ENCODE measurements at places on chromosomes 7 and 10. TPM values are rescaled to one million over a fixed set of nuclear protein-coding genes. Genes with fewer than 3 reads are reported as not detected.

DNA sequence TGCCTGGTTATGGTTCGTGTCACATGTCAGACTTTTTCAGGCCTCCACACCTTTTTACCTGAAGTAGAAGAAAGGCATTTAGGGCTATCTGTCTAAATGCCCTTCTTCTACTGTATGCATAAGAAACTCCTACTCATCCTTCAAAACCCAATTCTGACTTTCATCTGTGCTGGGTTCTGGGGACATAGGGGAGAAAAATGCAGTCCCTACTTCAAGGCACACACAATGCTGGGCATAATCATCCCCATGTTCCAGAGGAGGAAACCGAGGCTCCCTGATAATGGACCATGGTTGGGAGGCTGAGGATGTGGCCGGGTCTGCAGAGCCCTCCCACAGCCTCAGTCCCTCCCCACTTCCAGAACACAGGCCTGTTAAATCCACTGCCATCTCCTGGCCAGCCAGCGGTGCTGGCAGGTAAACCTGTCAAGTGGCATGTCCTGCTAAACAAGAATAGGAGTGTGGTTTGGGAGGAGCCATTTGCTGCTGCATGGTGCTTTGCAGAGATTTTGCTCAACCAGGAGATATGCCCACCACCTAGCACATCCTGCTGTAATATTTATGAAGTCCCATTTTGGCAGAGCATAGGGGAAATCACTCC lies 32.0 kb downstream of the GRID1 start:
- DNase-seq = no peak

DNA sequence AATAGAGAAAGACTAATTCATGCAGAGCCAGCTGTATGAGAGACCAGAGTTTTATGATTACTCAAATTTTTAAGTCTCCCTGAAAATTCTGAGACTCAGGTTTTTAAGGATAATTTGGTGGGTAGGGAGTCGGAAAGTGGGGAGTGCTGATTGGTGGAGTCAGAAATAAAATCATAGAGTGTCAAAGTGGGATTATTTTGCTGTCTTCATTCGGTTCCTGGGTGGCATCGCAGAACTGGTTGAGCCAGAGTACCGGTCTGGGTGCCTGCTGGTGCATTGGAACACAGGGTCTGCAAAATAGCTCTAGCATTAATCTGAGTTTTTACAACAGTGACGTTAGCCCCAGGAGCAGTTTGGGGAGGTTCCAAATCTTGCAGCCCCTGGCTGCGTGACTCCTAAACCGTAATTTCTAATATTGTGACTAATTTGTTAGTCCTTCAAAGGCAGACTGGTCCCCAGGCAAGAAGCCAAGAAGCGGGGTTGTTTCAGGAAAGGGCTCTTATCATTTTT lies 32.4 kb downstream of the GPRIN2 start:
- DNase-seq = peak; percentile 98

Gene AKR1D1
- not detected for total RNA-seq

- DNase-seq = no peak
Measured at GRCh38 chr10:101330631-101331225, 23.2 kb upstream of the BTRC start.

DNA sequence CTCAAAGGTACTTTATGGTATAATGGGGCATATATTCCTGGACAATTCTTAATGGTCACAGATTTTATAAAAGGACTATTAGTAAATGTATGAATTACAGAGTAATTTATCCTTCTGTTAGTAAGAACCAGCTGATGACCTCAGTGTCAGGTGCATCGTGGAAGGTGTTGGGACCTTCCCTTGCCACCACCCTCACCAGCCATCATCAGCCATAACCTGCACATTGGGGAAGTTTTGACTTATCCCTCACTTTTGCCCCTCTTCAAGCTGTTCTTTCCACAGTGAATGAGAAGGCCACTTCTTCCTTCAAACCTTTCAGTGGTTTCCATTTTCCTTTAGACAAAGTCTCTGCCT lies 52.2 kb downstream of the FIGNL1 start:
- no peak for DNase-seq

DNA sequence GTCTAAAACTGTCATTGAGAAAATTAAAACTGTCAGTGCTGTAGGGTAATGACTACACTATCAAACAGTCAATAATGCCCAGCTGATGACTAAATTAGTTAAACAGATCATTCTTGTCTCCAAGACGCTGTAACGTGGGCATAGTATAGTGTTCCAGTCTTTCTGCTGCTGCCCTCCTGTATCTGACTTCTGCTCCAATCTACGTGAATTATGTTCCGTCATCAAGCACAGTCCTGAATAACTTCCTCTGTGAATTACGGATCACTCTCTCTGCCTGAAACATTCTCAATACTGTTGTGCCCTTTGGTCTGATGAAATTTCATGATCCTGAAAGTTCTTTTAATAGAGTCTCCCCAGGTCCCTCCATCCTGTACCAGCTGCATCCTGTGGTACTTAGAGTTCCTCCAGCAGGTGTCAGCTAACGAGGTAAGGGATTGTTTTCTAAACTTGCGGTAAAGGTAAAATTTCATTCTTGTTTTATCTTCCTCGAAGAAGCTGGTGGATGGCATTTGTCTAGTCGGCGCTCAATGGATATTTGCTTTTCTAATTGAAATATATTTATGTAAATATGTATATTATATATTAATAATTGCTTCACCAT lies 393.5 kb upstream of the ADARB2 start:
- no peak for DNase-seq

- DNase-seq = no peak
Measured at GRCh38 chr7:80008039-80008438, 126.6 kb upstream of the GNAI1 start.

- no peak for DNase-seq
Measured at GRCh38 chr10:11114269-11114668, 96.6 kb downstream of the CELF2 start.

DNA sequence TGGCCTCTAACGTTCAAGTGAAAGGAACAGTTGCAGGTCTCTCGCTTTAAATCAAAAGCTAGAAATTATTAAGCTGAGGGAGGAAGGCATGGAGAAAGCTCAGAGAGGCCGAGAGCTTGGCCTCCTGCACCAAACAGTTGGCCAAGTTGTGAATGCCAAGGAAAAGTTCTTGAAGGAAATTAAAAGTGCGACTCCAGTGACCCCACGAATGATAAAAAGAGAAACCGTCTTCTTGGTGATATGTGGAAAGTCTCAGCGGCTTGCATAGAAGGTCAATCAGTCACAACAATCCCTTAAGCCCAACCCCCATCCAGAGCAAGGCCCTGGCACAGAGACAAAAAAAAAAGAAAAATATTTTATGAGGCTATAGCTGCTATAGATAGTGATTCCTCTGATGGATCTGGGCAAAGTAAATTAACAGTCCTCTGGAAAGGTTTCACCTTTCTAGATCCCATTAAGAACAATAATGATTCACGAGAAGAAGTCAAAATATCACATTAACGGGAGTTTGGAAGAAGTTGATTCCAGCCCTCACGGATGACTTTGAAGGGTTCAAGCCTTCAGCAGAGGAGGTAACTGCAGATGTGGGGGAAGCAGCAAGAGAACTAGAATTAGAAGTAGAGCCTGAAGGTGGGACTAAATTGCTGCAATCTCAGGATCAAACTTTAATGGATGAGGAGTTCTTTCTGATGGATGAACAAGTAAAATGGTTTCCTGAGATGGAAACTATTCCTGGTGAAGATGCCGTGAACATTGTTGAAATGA lies 42.5 kb upstream of the INPP5A start:
- DNase-seq = no peak

GRCh38 chr7:140656548-140657515 lies 15.9 kb upstream of the ADCK2 start:
- peak; percentile 35 for DNase-seq

GRCh38 chr10:23088609-23089008 lies 6.8 kb upstream of the MSRB2 start:
- DNase-seq = no peak

GRCh38 chr7:5001003-5001402 lies 42.0 kb upstream of the MMD2 start:
- DNase-seq = no peak

Gene TBXAS1
- not detected for total RNA-seq

Gene SPDYE9
- total RNA-seq = not detected

Gene GPR85
- 1.3 TPM for total RNA-seq

GRCh38 chr7:71325151-71325550 lies 193.2 kb downstream of the GALNT17 start:
- DNase-seq = no peak

DNA sequence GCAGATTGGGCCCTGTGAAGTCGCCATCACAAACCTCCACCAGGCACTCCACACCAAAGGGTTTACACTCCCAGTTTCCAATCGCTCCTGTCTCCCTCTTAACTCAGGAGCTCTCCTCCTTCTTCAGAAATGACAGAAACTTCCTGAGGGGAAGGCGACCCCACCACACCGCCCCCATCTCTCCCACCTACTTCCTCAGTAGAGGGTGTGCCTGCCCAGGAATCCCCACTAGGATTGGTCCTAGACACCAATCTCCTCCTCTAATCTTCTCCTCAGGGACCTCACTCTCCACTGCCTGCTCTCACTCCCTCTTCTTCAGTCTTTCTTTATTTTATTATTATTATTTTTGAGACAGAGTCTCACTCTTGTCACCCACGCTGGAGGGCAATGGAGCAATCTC lies 5.9 kb upstream of the INSIG1 start:
- no peak for DNase-seq

DNA sequence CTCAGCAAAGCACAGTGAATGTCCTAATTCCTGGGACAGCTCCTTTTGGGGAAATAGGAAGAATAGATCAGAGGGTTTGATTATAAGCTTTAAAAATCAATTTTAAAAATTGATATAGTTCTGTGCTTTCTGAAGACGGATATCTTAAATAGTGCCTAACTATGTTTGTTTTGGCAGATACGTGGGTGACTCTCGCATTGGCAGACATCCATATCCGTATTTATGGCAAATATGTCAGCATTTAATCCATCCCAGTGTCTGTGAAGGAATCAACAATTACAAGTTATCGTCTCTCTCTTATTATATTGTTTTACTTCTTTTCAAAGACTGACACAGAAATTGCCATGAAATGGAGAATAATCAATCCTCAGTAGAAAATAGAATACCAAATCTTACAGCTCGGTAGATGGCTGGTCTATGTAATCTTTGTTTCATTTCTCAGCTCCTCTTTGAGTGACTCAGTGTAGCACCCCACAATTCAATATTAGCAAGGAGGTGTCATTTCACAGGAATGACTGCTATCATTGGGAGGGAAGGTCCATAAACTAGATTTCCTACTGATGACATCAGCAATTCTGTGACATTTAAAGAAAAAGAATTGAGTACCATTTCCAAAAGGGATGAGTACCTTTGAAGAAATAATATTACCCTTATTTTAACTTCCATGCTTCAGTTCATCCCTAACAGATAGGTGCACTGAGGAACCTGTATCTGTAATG lies 186.4 kb upstream of the NFE2L3 start:
- DNase-seq = peak; percentile 15

Gene ATG9B
- total RNA-seq = not detected

DNA sequence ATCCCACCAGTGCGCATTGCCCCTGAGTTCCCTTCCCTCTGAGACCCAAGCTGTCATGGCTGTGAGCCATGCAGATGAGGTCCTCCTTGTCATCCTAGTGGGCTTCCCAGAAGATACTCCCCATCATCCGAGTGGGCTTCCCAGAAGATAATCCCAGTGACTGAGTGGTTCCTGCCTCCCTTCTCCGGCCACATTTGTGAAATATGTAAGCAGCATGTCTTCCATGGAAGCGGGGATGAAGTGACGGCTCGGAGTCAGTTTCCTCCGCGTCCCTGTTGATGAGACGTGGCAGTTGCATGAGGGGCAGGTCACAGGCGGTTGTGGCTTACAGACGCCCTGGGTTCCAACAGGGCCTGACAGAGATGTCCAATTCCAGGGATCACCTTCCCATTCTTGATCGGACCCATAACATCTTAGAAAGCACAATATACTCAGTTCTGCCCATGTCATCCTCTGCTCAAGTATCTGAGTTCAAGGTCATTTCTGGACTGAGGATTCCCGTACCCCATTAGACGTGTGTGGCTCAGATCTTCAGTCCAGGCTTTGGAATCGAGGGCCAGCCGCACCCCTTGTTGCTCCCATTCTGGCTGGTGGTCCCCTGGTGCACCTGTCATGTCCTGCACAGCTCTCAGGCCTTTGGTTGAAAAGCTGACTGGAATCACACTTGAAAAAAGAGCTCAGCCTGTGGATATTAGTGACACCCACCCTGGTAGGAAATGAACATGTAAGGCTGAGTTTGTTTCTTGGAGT lies 166.9 kb downstream of the PTPRN2 start:
- DNase-seq = no peak

- DNase-seq = no peak
Measured at GRCh38 chr10:128476845-128477244, 350.6 kb upstream of the MKI67 start.

DNA sequence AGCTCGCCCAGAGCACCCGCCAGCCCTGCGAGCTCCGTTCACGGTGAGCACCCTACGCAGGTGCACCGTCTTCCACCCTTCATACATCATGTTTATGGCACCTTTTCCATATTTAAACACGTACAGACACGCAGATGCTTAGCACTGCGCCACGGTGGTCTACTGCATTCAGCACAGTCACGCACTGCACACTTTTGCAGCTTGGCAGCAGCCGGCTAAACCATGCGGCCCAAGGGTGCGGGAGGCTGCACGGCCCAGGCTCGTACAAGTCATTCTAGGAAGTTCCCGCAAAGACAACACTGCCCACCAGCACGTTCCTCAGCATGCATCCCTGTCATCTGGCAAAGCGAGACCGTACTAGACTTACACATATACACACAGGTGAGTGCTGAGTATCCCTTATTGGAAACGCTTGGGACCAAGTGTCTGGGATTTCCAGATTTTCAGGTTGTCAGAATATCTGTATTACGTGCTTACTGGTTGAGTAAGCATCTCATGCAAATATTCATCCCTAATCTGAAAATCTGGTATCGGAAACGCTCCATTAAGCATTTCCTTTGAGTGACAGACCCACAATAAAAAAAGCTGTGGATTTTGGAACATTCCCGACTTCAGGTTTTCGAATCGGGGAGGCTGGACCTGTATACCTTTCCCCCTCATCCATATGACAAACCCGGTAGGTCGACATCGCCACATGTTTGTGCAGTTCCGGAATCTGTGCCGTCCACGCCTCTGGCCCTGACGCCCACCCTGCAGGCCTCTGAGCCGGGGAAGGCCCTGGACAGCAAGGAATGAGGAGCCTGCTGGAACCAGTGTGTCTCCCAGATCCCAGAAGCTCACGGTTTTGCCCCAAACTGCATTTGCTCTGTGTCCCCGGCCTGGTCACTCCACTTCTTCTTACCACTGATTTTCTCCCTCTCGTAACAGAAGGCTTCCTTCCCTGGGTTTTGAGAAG lies 222.2 kb downstream of the ELFN1 start:
- no peak for DNase-seq

Gene LMOD2
- not detected for total RNA-seq

GRCh38 chr10:52864201-52865106 lies 91.9 kb upstream of the MBL2 start:
- peak; percentile 92 for DNase-seq

Gene FAM25C
- not detected for total RNA-seq

- no peak for DNase-seq
Measured at GRCh38 chr10:50216418-50216817, 34.9 kb downstream of the ASAH2 start.

Measured in MG63 (cell line).